Upper lobe of right lung (tissue), 1 donor: ENCODE measurements at places on chromosomes 11 and 22. TPM values are rescaled to one million over a fixed set of nuclear protein-coding genes. Genes with fewer than 3 reads are reported as not detected.
A peak's percentile ranks its signal among the peaks of the same experiment; 100 is the strongest.

ANGPTL5 gene
- 0.23 TPM for total RNA-seq

DNA sequence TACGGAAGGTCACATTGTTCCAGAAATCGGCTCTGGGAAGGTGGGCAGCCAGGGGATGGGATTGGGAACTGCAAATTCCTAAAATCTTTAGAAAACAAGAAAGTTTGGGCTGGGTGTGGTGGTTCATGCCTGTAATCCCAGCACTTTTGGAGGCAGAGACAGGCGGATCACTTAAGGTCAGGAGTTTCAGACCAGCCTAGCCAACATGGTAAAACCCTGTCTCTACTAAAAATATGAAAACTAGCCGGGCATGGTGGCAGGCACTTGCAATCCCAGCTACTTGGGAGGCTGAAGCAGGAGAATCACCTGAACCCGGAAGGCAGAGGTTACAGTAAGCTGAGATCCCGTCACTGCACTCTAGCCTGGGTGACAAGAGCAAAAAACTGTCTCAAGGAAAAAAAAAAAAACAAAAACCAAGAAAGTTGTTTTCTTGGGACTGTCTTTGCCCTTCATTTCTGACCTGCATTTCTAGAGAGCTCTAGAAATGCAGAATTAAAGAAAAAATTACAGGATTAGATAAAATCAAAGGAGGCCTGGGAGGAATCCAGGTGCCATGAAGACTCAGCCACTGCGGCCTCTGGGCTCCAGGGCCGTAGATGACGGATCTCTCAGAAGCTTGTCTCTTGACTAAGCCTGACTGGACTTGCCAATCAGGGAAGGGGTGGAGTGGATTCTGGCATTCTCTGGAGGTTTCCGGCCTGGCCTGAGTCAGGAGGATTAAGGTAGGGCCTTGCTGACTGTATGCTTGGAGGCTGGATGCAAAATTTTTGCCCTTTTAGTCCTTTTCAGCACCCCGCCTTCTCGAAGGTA is 5.3 kb upstream of the MALAT1 start:
- peak overlapping the region; percentile 13 for H3K4me3 ChIP-seq
- peak overlapping the region; percentile 100 for H3K27ac ChIP-seq
- DNase-seq: peak; percentile 77

DCPS gene
- total RNA-seq: 15.5 TPM

DNA sequence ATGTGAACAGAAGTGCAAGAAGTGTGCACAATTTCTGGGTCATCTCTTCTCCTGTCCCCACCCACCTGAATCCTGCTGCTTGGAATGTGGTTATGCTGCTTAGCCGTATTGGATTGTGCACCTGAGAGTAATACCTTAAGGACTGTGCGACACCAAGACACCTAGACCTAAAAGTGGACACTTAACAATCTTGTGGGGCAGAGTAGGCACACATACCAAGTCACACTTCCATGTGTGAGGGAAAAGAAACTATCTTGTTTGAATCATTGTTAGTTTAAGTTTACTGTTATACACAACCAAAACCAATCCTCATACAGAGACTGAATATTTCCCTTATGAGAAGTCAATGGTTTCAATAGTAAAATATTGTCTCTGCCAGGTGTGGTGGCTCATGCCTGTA is 93.7 kb downstream of the CCDC83 start:
- no peak for DNase-seq
- H3K27me3 ChIP-seq: no peaks in the 10 kb centered on the region
- no peak overlapping the region for H3K4me3 ChIP-seq
- no peak overlapping the region for H3K27ac ChIP-seq
- peaks cover 25% of the 10 kb centered on the region for H3K4me1 ChIP-seq
- H3K36me3 ChIP-seq: no peaks in the 10 kb centered on the region

OR52I1 gene
- not detected for total RNA-seq

GRCh38 chr22:39176143-39176713 is 23.7 kb upstream of the CBX7 start:
- no peak overlapping the region for H3K4me3 ChIP-seq
- DNase-seq: peak; percentile 77
- peaks cover 52% of the 10 kb centered on the region for H3K4me1 ChIP-seq
- H3K27me3 ChIP-seq: no peaks in the 10 kb centered on the region

- no peaks in the 10 kb centered on the region for H3K36me3 ChIP-seq
- H3K27me3 ChIP-seq: peaks cover 40% of the 10 kb centered on the region
- H3K4me1 ChIP-seq: no peaks in the 10 kb centered on the region
- H3K27ac ChIP-seq: no peak overlapping the region
- peak; percentile 22 for DNase-seq
- H3K4me3 ChIP-seq: no peak overlapping the region
Observed at GRCh38 chr22:43466710-43467109, 54.9 kb downstream of the MPPED1 start.

DNA sequence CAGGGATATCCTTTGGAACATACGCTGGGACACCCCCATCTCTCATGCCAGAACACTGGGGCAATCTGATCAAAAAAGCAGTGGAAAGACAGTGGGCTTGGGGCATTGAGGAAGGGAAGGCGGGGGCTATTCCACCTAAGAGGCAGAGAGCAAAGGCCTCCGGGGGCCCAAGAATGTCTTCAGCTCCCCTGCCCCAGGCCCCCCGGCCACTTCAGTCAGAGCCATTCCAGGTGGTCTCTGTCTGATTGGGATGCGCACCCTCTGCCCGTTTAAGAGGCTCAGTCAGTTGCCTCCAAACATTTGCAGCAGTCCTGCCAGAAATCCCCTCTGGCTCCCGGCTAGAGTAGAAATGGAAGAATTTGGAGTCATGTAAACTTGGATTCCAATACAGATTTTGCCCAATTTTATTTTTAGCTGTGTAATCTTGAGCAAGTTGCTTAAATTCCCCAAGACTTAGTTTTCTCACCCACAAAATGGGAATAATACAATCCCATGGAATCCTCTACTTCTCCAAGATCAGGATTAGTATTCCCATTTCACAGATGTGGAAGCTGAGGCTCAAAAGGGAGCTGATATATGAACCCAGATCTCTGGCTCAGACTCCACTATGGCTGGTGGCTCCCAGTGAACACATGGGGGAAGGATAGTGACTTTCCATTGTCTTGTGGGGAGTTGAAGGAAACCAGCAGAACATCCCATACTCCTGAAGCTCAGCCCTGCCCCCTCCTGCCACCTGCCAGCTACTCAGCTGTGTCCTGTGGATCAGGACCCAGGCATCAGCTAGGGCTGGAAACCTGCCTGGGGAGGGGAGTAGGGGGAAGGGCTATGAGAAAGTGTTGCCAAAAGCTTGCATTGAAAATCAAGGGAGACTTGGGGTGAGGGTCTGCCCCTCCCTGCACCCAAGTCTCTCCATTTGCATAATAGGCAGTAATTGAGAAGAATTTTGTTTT is 6.1 kb upstream of the WNT11 start:
- H3K4me3 ChIP-seq: no peak overlapping the region
- DNase-seq: no peak
- H3K27me3 ChIP-seq: peaks cover 19% of the 10 kb centered on the region
- H3K27ac ChIP-seq: no peak overlapping the region
- no peaks in the 10 kb centered on the region for H3K36me3 ChIP-seq
- peaks cover 13% of the 10 kb centered on the region for H3K4me1 ChIP-seq

DNA sequence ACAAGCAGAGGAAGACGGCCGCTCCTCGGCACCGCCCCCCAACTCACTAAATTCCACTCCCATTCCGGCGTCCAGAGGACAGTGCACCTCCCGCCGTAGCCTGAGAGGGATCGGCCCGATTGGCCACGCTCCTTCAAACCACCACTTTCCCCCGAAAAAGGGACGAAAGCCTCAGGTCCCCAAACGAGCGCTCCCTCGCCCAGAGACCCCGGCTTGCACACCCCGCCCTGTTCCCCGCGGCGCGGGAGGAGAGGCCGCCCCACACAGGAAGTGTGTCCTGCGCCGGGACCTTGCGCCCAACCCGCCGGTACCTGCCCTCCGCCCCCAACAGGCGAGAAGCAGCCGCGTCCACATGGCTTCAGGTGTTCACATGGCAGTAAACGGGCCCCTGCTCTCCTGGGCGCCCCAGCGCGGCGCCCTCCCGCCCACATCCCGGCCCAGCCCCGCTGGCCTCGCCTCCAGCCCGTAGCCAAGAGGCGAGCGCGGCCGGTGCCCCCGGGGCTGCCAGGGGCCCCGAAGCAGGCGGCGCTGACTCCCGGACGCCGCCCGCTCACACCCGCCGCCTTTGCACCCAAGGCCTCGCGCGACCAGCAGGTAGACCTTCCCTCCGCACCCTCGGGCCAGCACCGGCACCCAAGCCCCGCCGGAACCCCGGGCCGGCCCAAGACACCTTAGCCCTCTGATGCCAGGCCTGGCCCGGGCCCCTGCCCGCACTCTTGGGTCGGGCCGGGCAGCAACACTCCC is 849 bp downstream of the TCF20 start:
- no peaks in the 10 kb centered on the region for H3K36me3 ChIP-seq
- peak; percentile 88 for DNase-seq
- H3K27ac ChIP-seq: peak overlapping the region; percentile 87
- peaks cover 13% of the 10 kb centered on the region for H3K4me1 ChIP-seq
- no peaks in the 10 kb centered on the region for H3K27me3 ChIP-seq

MMP8 gene
- total RNA-seq: not detected

GLYAT gene
- total RNA-seq: not detected

GRCh38 chr11:88979641-88980040 is 86.1 kb downstream of the GRM5 start:
- DNase-seq: no peak
- no peaks in the 10 kb centered on the region for H3K36me3 ChIP-seq
- H3K4me1 ChIP-seq: no peaks in the 10 kb centered on the region

DNA sequence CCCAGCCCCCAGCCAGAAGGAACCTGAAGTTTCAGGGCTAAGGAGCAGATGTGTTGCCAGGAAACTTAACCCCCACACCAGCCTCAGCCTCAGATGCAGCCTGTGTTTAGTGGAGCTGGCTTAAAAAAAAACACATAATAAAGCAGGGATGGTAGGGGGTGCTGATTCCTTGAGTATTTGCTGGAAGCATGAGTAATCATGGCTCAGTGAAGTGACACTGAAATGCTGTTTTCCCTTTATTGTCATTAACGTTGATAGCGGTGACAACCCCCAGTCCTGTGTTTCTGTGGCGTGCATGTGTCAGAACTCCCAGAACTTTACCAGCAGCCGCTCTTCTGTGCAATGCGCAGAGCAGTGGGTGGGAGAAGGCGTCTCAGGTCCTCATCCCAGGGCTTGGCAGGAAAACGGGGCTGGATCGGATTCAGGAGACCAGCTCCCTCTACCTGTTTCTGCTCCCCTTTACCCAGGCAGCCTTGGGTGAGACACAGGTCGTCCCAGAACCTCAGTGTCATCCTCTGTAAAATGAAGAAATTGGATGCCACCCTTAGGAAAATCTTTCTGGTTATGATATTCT is 1282.1 kb downstream of the TBC1D22A start:
- H3K4me3 ChIP-seq: no peak overlapping the region
- no peak overlapping the region for H3K27ac ChIP-seq
- no peaks in the 10 kb centered on the region for H3K4me1 ChIP-seq
- no peaks in the 10 kb centered on the region for H3K36me3 ChIP-seq

DNA sequence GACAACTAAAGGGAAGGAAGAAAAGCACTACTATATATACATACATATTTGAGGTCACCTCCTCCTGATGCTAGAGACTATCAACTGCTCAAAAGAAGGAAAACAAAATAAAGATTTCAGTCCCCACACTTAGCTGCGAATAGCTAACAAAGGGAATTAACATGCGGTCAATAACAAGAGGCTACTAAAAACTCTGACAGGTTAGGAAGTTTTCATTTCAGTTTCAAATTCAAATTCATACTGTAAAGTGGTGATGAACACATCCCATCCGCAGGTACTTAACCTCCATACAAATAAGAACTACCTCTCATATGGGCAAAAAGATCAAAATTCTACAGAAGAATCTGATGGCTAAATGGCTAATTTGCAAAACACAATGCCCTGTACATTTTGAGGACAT is 2.6 kb downstream of the NAP1L4 start:
- peak overlapping the region; percentile 2 for H3K27ac ChIP-seq
- H3K4me1 ChIP-seq: peaks cover 44% of the 10 kb centered on the region
- DNase-seq: no peak
